ENCODE measurements at places on chromosomes 2 and 18. TPM values are rescaled to one million over a fixed set of nuclear protein-coding genes. Genes with fewer than 3 reads are reported as not detected.

DNA sequence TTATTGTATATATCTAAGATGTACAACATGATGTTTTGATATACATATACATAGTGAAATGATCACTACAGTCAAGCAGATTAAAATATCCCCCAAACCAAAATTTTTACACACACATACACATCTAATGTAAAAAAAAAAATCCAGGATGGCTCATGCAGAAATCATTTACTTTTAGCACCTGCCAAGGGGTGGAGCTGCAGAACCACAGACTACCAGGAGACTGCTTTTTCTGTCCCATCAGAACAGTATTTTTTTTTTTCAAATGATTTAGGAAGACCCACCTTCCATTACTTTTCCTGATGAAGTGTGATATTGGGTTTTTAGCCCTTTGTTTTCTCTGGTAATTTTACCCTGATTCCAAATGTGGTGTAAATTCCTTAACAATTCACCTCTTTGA is 61.9 kb downstream of the AQP4 start:
- DNase-seq, result no peak

GRCh38 chr18:79525556-79526467 is 130.1 kb downstream of the NFATC1 start:
- DNase-seq, result no peak

DNA sequence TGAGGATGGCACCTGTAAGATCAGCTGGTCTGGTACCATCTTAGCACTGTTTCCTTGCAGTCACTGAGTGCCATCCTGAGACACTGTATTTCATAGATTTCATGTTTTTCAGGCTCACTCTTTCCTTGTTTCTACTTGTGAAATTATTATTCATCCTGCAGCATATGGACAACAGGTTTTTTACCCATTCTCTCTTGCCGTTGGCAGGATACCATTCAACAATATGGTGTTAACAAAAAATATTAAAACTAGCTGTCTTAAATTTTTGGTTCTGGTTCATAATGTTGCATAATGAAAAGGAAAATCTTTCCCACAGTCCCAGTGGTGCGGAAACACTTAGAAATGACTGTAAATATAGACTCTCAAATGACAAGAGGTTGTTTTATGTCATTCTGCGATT is 23.1 kb upstream of the ATG16L1 start:
- no peak for DNase-seq

GRCh38 chr2:144032566-144032965 is 487.4 kb downstream of the ZEB2 start:
- DNase-seq, result no peak

DNA sequence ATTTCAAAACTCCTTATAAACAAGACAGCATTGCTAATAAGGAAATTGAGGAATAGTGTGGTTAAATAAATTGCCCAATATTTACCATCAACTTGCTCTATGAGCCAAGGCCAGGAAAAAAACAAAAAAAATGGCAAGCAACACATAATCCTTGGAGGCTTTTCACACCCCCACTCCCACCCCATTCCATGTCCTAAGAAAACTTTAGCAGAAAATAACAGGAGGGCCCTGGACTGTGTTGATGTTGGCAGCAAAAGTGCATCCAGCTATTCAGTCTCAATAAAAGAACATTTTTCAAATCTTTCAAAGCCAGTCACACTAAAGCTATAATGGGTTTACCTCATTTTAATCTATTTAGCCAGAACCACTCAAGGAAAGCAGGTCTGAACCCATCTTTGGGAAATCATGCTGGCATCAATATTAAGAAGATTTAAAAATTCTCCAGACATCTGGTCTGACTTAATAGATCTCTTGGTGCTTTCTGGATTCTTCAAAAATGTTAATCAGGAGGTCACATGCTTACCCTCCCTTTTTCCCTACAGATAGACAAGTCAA is 34.6 kb upstream of the STK17B start:
- no peak for DNase-seq

DNA sequence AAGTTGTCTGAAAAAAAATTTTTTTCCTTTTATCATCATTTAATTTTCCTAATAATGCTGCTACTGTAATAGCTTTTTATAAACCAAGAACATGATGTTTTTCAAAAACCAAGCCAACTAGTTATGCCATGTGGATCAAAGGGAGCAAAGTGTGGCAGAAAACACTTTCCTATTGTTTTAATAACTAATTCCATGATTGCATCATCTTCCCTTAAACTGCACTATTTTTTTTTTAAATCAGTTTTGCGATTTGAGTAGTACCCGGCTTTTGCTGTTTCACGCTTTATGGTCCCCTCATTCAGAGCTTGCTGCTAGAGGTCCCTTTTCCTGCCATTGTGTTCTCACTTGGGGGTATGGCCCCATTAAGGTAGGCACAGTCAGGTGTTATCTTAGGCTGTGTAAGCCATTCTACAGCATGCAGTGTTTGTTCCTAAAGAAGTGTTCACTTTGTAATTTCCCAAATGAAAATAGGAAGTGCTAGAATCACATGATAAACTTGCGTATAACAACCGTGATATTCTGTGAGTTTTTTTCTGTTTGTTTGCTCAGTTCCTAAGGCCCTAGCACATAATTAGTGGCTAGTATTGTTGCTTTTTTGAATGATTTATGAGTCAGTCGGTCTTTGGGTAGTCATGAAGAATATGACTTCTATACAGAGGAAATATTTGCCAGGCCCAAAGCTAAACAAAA is 225.8 kb downstream of the PTGR3 start:
- DNase-seq, result no peak

- DNase-seq, result no peak
These were observed 271.9 kb downstream of the LOXHD1 start for GRCh38 chr18:46385124-46385523.

DNA sequence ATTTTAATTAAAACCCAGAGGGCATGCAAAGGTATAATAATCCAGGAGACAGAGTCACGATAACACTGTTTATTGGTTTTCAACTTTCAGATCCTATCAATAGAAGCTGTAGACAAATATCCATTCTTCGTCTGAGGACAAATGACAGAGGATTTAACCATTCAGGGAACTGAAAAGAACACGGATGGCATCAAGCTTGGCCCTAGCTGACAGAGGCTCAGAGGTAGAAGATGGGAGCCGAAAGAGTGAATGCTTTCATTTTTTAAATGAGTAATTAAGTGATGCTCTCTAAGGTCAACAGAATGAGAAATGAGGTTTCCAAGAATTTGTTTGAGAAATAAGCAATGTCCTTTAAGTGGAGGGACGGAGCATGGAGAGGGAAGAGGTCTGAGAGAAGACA is 62.1 kb downstream of the BCL2 start:
- no peak for DNase-seq

DNA sequence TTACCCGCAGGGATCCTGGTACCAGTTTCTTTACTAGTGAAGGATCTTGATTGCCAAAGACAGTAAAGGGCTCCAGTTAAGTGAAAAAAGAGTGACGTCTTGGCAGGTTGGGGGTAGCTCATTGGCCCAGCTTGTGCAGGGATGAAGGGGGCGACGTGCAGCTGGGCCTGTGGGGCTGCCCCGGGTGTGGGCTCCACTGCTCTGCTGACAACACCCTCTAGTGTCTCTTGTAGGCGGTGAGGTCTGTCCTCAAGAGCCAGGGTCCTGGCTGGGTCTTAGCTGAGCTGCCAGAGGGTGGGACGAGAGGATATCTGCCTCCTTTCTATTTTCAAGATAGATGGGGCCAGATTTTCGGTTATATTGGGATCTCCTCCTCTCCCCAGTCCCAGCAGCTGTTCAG is 6.1 kb downstream of the ARHGEF4 start:
- no peak for DNase-seq

- DNase-seq, result no peak
These were observed 187.7 kb downstream of the IRS1 start for GRCh38 chr2:226611944-226612318.

The PID1 gene
- total RNA-seq, result 1.0 TPM

The ECEL1 gene
- total RNA-seq, result 0.28 TPM

The DNAJC5G gene
- total RNA-seq, result not detected

The PHOSPHO2 gene
- total RNA-seq, result 4.3 TPM
